ENCODE measurements at places on chromosomes 7 and 10. TPM values are rescaled to one million over a fixed set of nuclear protein-coding genes. Genes with fewer than 3 reads are reported as not detected.

DNA sequence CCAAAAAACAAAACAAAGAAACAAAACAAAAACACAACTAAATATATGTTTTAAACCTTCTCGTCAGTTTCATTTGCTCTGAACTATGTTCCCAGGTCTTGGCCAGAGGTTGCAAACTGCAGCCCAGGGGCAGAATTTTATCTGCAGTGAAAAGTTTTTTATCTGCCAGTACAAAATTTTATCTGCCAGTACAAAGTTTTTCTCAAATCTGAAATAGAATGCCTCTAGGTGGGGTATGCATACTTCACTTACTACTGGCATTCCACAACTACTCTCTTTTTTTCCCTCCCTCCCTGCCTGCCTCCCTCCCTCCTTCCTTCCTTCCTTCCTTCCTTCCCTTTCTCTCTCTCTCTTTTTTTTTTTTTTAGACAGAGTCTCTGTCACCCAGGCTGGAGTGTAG, 9.4 kb upstream of the CLDN3 start:
- DNase-seq, result no peak

DNA sequence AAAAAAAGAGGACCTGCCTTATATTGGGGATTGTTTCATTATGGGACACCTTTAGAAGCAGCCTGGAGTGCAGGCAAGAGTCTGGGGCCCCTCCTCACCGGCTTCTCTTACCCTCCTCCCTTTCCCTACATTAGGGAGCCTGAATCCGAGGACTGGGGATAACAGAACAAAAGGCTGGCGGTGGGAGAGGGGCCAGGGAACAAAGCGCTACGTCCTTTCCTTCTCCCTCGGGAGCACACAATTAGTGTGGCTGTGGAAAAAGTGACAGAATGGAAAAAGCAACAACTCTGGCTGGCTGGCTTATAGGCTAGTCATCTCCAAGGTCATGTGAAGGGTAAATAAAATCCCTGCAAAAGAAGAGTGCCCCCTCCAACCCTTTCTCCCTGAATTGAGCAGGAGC, 74.7 kb downstream of the LSM5 start:
- DNase-seq, result no peak

- DNase-seq, result peak; percentile 45
These were observed 193.6 kb downstream of the MAD1L1 start for GRCh38 chr7:2038931-2039728.

GRCh38 chr10:71713135-71714030, 6.2 kb downstream of the C10orf105 start:
- peak; percentile 49 for DNase-seq

GRCh38 chr7:21172800-21173199, 255.1 kb upstream of the SP4 start:
- no peak for DNase-seq

DNA sequence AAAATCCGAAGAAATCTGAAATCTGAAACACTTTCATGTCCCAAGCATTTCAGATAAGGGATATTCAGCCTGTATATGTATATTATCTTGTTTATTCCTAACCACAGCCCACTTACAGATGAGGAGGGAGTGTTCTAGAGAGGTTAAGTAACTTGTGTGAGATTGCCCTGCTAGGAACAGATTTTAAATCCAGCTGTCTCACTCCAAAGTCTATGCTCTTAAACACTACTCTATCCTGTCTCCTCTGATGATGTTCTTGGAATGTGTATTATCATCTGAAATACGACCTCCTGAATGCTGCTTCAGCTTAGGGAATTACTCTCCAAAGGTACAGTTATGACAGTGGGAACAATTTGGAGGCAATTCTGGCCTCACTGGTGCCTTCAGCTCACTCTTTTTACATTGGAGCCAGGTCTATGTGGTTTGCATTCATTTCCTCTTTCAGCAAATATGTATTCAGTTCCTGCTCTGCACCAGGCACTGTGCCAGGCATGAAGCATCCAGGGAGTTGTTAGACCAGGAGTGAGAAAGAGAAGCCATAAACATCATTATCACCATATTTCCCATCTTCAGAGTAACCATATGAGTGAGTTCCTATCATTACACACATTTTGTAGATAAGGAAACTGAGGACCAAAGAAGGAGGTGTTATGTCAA, 70.2 kb downstream of the NOC3L start:
- no peak for DNase-seq

GRCh38 chr10:95039281-95039680, 30.0 kb downstream of the CYP2C8 start:
- DNase-seq, result no peak

- no peak for DNase-seq
These were observed 118.1 kb downstream of the MYOF start for GRCh38 chr10:93363891-93364648.

- peak; percentile 50 for DNase-seq
These were observed 18.7 kb downstream of the SEC24C start for GRCh38 chr10:73762915-73763314.

DNA sequence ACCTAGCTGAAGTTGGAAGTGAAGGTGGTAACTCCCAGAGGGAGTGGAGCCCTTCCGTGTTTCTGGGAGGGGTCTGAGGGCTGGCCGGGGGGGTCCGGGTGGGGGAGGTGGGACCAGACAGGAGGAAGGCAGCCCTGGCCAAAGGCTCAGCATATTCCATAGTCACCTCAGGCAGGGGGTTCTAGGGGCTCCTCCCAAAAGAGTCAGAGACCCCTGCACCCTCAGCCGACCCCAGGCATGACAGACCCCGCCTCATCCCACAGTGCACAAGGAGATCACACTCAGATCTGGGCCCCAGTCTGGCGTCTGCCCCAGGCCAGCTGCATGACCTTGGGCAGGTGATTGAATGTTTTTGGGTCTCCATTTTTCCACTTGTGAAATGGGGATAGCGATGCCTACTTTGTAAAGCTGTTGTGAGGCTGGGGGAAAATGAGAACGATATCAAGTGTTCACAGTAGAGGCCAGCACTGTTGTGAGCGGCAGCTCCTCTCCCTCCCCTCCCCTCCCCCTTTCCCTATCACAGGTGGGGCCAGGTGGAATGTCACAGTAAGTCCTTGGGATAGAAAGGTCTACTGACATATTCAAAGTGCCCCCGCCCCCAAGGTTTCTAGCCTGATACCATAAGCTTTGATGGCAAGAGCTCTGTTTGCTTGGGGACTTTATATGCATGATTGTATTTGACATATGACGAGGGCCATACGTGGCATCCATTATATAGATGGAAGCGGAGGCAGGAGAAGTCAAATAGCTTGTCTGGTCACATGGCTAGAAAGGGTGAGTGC, 33.3 kb downstream of the DNAJB12 start:
- peak; percentile 51 for DNase-seq

DNA sequence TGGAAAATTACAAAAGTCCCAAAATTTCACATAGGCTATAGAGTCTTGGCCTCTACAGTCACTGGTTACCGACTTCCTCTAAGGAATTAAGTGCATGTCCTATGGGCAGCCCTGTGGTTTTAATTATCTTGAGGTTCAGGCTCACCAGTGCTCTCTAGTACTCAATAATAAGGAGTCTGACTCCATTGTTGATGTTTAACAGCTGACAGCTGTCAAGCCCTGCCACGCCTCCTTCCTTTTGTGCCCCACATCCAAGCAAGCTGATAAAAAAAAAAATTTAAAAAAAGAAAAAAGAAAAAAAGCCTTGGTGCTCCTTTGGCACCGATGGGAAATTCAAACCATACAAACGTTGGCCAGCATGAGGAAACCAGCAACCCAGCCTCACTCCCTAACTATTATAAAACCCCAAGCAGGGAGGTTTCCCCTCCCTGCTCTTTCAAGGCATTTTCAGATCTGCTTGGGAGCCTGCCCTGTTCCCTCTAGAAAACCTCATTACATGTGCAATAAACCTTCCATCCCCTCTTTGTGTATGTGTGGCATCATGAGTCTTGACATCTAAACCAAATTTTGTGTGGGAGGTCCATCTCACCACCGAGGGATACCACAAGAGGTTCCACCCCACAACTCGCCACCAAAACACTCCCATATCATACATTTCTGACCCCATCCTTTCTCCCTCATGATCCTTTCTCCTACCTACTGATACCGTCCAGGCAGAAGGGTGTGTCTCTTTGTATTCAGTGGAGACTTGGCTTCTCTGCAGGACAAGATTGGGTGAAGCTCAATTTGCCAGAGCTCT, 70.9 kb upstream of the CCDC71L start:
- DNase-seq, result no peak

DNA sequence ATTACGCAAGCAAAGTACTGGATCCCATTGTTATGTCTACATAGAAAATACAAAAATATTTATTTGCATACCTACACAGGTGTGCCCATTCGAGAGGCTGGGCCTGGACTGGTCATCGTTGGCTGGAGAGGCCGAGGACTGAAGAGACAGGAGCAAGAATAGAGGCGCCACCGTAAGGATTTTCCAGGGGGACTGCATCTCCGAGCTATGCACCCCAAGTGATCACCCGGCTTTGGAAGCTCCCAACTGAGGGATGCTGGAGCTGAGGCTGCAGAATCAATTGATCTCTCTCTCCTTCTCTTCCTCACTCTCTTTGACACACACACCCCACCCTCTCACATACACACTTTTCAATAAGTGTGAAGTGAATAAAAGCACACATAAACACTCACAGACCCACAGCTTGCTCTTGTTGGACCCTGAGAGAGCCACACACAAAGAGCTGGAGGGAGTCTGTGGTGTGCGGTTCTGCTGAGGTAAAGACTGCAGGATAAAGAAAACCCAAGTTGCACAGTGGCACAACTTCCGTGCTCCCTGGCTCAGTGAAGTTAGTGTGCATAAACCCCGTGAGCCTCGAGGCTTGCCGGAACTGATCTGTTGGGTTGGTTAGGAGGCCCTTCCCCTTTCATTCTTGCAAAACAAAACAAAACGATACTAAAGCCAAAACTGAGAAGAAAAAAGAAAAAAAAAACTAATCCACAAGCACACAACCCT, at the start of gene AOAH:
Gene AOAH (minus strand): TSS at position 544 of the 714 bp plus-strand sequence. CDS start 346 bp downstream, at position 198.
- DNase-seq, result peak; percentile 88

- DNase-seq, result no peak
These were observed 1132.0 kb upstream of the LRRTM3 start for GRCh38 chr10:65793738-65794425.

- DNase-seq, result no peak
These were observed at the start of gene CPN1 for GRCh38 chr10:100081075-100082001. TSS of gene CPN1 (minus strand) at chr10:100081869. CDS start at chr10:100081625, 244 bp downstream.

DNA sequence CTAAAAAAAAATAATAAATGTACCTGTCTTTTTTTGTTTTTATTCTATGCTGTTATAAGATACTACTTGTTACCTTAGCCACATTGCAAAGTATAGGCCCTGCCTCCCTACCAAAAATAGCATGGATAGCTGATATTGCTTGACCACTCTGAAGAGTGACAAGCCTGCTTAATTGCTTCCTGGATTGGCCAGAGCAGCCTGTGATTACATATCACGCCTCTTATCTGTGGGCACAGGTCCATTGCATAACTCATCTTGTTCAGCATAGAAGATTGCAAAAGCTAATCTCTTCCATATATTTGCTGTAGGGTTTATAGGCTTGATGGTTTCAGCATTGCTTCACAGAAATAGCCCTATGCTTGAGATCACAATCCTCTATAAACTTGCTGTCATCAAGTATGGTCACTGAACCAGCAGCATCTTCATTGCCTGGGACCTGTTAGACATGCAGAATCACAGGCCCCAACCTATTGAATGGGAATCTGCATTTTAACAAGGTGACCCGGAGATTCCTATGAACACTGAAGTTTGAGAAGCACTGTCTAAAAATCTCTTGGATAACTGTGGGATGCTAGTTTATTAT, 280.8 kb upstream of the CDC14C start:
- DNase-seq, result no peak

- no peak for DNase-seq
These were observed 160.1 kb downstream of the GALNT11 start for GRCh38 chr7:152185558-152185957.

DNA sequence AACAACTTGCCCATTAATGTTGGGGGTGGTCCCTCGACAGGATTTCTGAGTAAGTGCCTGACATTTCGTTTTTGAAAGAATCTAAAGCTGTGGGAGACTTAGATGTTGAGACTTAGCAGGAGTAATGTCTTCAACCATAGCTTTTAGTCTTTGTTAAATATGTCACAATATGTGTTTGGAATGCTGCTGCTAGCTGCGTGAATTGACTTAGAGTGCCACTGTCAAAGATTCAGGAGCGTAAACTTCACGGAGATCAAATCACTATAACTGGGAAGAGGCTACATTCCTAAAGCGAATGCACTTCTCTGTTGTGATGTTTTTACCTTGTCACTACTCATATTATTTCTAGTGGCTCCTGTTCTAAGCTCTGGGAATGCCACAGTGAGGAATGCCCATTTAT, 91.3 kb upstream of the SAMD8 start:
- DNase-seq, result no peak

- no peak for DNase-seq
These were observed 388.3 kb upstream of the MGMT start for GRCh38 chr10:129078746-129079145.

DNA sequence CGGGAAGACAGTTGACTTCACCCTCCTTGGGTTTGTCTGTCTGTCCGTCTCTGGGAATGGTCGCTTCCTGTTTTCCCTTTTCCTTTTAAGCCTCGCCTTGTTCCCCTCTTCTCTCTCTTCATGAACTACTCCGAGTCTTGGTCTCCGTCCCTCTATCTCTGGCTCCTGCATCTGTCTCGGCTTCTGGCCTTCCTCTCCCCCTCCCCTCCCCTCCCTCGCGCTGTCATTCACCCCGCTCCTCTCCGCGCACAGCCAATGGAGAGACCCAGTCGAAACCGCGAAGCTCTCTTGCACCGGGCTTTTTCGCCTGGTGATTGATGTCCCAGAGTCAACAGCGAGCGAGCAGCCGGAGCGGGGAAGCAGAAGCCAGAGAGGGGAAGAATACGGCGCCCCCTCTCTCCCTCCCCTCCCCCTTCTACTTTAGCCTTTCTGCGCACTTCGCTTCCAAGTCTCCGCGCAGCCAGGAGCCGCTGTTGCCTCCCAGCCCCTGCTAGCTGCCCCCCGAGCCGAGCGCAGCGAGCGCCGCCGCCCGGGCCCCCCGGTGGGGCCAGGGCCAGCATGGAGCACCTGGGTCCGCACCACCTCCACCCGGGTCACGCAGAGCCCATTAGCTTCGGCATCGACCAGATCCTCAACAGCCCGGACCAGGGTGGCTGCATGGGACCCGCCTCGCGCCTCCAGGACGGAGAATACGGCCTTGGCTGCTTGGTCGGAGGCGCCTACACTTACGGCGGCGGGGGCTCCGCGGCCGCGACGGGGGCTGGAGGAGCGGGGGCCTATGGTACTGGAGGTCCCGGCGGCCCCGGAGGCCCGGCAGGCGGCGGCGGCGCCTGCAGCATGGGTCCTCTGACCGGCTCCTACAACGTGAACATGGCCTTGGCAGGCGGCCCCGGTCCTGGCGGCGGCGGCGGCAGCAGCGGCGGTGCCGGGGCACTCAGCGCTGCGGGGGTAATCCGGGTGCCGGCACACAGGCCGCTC, at the start of gene TLX1:
Gene TLX1 (plus strand): TSS at position 317 of the 978 bp plus-strand sequence. CDS start 242 bp downstream, at position 559.
- DNase-seq, result peak; percentile 41

- no peak for DNase-seq
These were observed 228.4 kb downstream of the CUX1 start for GRCh38 chr7:102045681-102046372.

GRCh38 chr7:102097601-102098161, 189.0 kb upstream of the SH2B2 start:
- DNase-seq, result no peak

Gene SH2B2
- 3.2 TPM for total RNA-seq

Gene PALD1
- 5.4 TPM for total RNA-seq

Gene TMEM130
- total RNA-seq, result not detected

Gene ORAI2
- total RNA-seq, result 25.1 TPM

Gene NPTX2
- total RNA-seq, result not detected

Gene WNT8B
- 0.43 TPM for total RNA-seq
